NCI-H2081 treated with DMSO at 0.1 percent for 48 hours (cell line): ENCODE measurements at places on chromosomes 2 and 18.

- no peak for DNase-seq
Observed at GRCh38 chr2:101442042-101442666, 32.8 kb downstream of the RFX8 start.

DNA sequence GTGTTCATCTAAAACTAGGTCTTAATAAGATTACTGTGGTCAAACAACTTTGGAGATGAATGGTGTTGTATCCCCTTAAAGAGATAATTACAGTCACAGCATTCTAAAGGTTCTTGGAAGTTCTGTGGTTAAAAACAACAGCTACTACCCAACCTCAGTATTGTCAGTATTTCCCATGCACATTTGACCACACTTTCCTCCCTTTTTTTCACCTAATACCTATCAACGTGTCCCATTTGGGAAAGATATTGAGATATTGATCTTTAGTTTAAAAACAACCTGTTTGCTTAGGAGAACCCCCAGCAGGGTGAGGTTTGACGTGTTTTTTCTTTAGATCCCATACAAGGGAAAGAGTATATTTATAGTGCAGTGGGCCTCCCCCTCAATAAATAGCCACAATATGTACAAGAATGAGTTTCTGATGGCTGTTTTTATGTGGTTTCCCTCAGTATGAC is 65.6 kb downstream of the WDR7 start:
- DNase-seq: no peak

DNA sequence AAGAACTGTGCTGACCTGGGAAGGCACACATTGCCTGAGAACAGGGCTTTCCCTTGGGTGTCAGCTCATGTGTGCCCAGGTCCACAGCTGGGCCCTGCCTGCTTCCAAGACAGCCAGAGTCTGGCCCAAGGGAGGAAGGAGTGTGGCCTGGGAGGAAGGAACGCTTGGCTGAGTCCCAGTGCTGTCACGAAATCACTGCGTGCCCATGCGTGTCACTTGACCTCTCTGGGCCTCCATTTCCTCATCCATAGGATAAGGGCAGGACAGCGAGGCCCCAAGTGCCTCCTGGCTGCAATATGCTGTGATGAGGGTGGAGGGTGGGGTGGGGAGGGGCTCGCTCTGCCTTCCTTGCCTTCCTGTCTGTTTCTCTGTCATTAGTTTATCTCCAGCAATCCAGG is 642 bp upstream of the KCNK3 start:
- no peak for DNase-seq

DNA sequence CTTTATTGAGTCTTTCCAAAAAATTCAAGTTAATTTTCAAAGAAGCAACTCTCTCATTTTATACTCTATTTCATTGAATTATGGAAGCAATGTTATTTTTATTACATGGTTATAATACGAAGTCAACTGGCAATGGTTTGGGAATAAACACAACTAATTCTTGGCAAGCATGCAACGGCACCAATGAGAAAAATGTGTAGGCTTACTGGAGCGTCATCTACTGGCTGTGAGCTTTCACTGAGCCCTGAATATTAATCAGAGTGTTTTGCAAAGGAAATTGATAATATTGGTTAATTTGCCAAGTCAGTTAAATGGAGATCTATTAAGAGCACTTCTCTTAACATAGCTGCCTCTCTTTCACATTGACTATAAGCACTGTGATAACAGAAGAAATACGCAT is 163.9 kb downstream of the IKZF2 start:
- DNase-seq: no peak

GRCh38 chr2:62727876-62728566 is 22.5 kb downstream of the EHBP1 start:
- no peak for DNase-seq

DNA sequence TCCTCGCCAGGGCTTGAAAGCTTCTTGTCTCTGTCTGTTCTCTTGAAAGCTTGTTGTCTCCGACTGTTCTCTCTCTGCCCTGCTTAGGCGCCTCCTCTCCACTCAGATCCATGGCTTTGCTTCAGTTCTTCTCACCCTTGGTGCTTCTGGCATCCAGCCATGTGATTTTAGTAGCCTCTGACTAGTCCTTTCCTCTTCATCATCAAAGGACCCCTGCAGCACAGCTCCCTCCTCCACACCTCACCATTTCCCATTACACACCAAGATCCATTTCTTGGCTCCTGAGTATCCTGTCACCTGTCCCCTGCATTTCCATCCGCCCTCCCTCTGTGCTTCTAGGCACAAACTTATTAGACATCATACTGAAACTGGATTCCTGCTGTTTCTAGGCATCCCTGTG is 59.4 kb downstream of the ZNF236 start:
- DNase-seq: no peak

GRCh38 chr2:60158262-60158661 is 395.2 kb downstream of the BCL11A start:
- DNase-seq: no peak

DNA sequence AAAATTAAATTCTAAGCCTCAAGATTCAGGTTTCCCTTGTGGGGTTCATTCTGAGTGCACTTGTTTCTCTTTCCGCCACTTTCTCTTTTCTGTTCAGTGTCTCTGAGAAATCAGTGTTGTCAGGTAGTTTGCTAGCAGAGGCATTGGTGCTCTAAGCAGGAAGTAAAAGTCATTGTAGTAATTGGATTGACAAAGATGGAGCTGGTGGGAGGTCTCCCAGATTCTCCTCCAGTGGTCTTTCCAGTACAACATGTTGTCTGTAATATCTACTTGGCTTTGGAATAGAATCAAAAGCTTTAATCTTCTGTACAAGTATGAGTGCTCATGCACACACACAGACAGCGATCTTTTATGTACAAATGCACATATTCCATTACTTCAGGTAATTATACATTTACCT is 135.6 kb downstream of the KLHL14 start:
- no peak for DNase-seq

GRCh38 chr2:49858657-49859056 is 704.3 kb upstream of the FSHR start:
- DNase-seq: no peak

DNA sequence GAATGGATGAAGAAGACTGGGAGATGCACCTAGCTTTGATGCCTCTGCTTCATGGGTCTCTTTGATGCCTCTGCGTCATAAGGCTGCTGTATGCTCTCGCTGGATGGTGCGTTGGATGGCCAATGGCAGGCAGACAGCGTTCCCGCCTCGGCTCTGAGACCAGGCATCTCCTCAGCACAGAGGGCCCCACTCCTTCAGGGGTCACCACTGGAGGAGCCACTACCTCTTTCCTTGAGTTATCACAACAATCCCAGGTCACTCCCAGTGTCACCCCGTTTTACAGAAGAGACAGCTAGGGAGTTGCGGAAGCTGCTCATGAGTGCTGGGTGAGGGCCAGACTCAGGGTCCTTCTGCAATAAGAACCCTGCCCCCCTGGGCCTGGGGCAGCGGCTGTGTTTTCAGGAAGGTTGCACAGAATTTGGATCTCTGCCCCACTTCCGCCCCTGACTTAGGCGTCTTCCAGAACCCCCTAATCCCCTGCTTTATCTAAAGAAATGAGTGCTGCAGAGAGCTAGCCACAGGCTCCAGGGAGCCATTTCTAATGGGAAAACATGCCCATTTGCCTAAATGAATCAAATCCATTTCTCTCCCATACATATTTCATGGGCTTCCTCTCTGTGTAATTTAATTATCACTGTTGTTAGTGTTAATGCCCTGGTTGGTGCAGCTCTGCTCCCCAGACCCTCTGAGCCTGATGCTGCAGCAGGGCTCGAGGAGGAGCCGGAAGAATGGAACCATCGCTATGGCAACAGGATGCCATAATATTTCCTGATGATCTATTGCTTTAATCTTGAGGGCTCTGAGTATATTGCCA is 131.8 kb upstream of the HS6ST1 start:
- no peak for DNase-seq

GRCh38 chr2:3642521-3643215 is 15.3 kb upstream of the ALLC start:
- DNase-seq: no peak

- DNase-seq: no peak
Observed at GRCh38 chr18:11719050-11719449, 30.0 kb downstream of the GNAL start.

DNA sequence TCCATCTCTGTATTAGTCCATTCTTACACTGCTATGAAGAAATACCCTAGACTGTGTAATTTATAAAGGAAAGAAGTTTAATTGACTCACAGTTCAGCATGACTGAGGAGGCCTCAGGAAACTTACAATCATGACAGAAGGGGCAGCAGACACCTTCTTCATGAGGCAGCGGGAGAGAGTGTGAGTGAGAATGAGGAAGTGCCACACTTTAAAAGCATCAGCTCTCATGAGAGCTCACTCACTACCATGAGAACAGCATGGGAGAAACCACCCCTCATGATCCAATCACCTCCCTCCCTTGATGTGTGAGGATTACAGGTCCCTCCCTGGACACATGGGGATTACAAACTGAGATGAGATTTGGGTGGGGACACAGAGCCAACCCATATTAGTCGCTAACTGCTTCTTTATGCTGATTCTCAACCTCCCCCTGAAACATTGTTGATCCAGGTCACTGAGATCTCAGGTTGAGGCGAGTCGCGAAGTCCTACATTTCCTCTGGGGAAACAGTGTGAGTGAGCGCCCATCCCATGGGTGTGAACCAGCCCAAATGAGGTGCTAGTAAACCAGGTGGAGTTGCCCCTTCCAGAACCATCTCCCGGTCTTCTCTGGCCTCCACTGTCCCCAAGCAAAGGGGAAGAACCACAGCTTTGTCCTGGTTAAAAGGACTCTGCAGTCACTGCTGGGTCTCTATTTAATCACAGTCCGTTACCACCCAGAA is 123.8 kb downstream of the CAPN13 start:
- DNase-seq: no peak

- DNase-seq: no peak
Observed at GRCh38 chr2:196309691-196310090, 138.3 kb upstream of the STK17B start.

GRCh38 chr2:226122041-226122440 is 677.6 kb downstream of the IRS1 start:
- DNase-seq: no peak

DNA sequence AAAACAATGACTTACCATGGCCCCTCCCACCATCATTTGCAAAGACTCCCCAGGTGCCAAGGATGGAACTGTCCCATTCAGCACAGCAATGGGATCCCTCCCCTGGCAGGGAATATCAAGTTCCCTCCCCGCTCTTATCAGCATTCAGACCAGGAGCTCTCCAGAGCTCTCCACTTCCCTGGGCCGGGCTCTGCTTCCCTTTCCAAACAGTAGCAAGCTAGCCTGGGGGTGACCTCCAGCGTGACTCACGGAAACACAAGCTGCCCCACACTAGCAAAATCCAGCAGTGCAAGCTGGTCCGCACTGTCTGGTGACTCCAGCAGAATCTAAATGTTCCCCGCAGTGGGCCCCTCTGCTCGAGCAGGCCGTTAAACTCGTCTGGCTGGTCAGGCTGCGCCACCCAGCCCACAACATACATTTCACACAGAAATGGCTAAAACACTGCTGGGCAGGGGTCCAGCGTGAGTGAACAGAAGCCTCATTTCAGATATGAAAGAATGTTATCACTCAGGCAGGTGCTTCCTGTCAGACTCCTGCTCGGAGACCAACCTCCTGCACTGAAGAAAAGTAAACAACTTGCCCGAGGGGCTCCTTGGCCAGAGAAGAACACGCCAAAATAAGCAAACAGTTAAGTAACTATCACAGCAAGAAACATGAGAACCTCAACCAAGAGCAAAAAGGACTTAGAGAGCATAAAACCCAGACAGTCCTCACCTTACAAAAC is 33.9 kb downstream of the STAT1 start:
- peak; percentile 64 for DNase-seq

GRCh38 chr2:152676461-152676860 is 40.8 kb downstream of the PRPF40A start:
- DNase-seq: no peak

DNA sequence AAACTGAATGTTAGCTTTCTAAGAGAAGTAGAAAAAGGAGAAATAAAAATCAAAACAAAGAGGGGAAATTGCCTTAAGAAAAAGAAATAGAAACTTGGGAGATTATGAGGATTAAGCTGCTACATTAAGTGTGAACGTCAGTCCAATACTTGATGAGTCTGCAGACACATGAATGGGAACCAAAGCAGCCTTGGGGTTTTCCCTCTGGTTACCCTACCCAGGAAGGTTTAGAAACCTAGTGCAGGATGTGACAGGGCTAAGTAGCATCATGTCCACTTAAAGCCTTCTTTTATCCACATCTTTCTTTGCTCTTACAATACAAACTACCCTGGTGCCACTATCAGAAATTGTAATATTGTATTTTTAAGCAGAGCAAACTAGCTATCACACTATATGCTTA is 22.3 kb downstream of the SLC35F5 start:
- DNase-seq: no peak

- no peak for DNase-seq
Observed at GRCh38 chr2:182359027-182359989, 67.5 kb downstream of the PDE1A start.

DNA sequence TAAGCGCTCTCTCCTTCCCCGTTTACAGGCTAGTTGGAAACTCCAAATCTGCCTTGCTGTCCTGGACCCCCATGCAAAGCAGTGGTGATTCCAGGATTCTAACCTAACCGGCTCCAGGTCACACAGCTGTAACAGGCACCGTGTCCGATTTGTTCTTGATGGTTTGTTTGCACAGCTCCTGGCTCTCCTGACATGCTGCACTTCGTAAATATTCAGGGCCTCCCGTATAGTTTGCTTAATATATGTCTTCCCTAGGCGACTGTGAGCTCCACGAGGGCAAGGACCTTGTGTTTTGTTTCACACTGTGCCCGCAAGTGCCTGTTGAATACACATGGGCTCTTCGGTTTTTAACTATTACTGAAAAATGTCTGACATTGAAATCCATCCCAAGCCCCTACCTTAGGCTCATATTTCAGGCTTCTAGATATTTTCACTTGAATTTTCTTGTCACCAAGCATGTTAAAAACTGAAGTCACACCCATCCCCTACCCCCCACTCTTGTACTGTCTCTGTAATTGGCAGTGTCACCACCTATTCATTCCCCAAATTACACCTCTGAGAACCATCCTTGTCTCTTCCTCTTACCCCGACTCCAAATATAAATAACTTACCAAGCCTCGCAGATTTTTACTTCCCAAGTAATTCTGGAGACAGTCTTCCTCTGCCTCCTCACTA is 1.0 kb upstream of the PUM2 start:
- peak; percentile 58 for DNase-seq

DNA sequence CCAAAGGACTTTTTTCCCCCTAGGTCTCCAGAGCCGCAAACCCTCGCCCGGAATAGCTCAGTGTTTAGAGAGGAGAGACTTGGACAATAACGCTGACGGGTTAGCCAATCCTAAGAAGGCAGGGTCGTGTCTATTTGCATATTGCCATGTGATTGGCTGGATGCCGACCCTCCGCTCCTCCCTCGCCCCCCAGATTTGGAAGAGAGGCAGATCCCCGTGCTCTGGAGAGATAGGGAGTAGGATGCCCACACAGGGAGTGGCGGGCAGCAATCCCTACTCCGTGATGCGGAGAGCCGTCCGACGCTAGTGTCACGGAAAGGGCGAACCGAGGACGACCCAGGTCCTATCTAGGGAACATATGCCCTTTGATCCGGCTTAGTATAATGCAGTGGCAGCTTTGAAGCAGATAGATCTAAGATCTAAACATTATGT is 1.4 kb downstream of the WNT6 start:
- DNase-seq: peak; percentile 16
